ENCODE measurements at places on chromosomes 4 and X.

DNA sequence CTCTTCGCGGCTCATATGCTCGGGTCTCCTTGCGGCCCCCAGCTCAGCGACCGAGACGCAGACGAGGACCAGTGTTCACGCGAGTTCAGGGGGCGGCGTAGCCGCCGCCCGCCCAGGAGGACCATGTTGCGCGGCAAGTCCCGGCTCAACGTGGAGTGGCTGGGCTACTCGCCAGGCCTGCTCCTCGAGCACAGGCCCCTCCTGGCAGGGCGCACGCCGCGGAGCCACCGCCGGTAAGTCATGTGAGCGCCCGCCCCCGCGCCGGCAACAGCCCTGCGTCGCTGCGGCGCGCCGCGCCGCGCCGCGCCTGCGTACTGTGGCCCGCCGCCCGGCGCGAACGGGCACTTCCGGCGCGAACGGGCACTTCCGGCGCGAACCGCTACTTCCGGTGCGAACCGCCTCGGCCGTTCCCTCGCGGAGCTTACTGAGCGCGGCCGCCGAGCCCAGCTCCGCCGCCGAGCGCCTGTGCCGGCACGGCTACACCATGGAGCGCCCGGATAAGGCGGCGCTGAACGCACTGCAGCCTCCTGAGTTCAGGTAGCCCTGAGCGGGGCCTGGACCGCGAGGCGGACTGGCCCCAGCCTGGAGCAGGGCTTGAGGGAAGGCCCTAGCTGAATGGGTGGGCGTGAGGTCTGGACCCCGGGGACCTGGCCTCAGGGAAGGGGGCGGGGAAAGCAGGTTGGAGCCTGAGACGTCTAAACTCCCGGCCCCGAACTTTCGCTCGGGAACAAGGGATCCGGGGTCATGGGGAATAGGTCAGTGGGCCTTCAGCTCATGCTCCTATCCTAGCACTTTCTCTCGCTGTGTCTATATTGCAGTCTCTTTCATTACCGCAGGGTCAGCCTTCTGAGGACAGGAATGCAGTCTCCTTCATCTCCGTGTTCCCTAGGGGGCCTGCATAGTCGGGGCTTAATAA is at the start of gene VMA21:
Gene VMA21, plus strand, starts transcription at position 382 of the 916 bp plus-strand sequence. Its CDS starts 103 bp downstream, at position 485.
- peak within 1 kb of the TSS; percentile 94 for H3K27ac ChIP-seq
- peak; percentile 49 for DNase-seq
- H3K4me3 ChIP-seq, result peak within 1 kb of the TSS; percentile 75
- no peaks in the 10 kb centered on the region for H3K36me3 ChIP-seq
- no peaks in the 10 kb centered on the region for H3K27me3 ChIP-seq
- H3K4me1 ChIP-seq, result no peaks in the 10 kb centered on the region

DNA sequence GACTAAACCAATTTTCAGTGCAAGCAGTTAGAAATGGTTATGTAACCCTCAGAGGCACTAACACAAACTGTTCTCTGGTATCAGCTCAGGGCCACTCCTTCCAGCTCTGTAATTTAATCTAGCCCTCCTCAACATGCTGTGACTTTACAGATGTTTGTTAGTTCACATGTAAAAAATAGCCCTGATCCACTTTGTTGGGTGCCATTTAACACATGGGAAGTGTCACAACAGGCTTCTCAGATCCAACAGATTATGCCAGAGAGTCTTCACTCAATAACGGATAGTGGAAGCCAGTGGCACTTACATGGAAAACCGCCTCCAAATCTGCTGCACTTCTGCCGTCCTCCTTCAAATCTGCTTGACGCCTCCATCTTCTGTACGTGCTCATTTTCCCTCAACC is 51.6 kb downstream of the ATP8A1 start:
- no peaks in the 10 kb centered on the region for H3K27me3 ChIP-seq
- H3K4me1 ChIP-seq, result no peaks in the 10 kb centered on the region
- H3K36me3 ChIP-seq, result no peaks in the 10 kb centered on the region
- DNase-seq, result no peak

GRCh38 chr4:6226506-6226905 is 26.2 kb upstream of the JAKMIP1 start:
- H3K27me3 ChIP-seq, result no peaks in the 10 kb centered on the region
- no peaks in the 10 kb centered on the region for H3K4me1 ChIP-seq
- DNase-seq, result no peak

DNA sequence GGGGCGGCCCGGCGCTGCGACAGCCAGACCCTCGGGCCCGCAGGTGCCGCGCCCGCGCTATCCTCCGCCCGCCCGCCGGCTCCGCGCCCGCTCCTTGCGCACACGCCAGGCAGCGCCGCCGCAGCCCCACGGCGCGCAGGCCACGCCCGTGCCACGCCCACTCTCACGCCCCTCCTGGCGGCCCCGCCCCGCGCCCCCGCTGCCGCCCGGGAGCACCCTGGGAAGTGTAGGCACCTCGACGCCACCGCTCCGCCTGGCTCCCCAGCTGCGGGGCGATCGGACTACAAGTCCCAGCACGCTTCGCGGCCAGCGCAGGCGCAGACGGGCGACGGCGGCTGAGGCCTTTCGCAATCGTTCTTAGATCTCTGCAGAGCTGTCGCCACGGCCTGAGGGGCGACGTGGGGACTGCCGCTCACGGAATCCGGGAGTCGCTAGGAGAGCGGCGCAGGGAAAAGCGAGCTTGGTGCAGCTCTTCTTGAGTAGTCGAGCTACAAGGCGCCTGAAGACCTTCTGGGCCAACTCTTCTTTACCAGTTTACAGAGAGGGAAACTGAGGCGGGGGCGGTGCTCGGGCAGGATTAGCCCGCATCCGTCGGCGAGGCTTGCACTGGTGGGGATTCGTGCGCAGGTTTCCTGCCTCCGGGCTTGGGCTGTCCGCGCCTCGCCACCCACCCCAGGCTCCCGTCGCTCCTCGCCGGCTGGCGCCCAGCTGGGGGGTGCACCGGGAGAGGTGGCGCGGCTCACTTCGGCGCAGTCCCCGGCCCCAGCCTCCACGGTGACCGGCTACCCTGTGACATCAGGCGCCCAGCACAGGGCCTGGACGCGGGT is at the start of gene ABLIM2:
Gene ABLIM2, minus strand, starts transcription at position 104 of the 827 bp plus-strand sequence. CDS start 124 bp downstream, outside the sequence.
- peak; percentile 92 for DNase-seq
- peak within 1 kb of the TSS; percentile 50 for H3K27ac ChIP-seq
- no peaks in the 10 kb centered on the region for H3K27me3 ChIP-seq
- H3K36me3 ChIP-seq, result no peaks in the 10 kb centered on the region
- H3K4me1 ChIP-seq, result peaks cover 25% of the 10 kb centered on the region

DNA sequence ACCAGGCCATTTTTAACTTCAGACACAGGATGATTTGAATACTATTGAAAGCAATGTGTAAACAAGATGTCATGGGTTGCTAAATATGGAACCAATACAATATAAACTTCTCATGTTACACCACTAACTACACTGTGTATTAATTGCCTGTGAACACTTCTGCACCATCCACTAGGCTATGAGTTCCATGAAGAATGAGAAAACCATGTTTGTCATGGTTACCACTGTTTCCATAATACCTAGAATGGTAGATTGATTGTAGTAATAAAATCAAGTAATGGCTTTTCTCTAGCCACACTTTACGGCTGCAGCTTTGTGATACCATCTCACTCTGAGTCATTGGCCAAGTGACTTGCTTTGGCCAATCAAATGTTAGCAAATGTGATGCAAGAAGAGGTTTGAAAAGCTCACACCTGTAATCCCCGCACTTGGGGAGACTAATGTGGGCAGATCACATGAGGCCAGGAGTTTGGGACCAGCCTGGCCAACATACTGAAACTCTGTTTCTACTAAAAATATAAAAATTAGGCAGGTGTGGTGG is 19.9 kb upstream of the CYBB start:
- no peak overlapping the region for H3K4me3 ChIP-seq
- no peaks in the 10 kb centered on the region for H3K4me1 ChIP-seq
- no peaks in the 10 kb centered on the region for H3K27me3 ChIP-seq
- H3K27ac ChIP-seq, result no peak overlapping the region

DNA sequence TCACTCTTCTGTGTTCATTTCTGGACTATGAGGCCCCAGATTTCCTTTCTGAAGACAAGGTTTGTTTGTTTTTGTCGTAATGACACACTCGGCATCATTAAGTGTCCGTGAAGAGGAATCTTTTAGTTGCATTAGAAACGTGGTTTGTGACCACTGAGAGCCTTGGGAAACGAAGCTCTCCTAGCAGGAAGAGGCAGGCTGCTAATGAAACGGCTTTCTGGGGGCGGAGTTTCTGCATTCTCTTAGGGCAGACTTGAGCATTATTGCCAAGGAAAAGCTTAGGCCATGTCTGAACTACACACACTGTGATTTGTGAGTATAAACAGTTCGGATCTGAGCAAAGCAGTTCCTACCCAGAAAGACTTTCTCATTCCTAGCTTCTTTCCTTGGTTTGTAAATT is 64.0 kb downstream of the SOX3 start:
- DNase-seq, result no peak
- H3K4me1 ChIP-seq, result no peaks in the 10 kb centered on the region
- H3K36me3 ChIP-seq, result no peaks in the 10 kb centered on the region
- H3K27me3 ChIP-seq, result no peaks in the 10 kb centered on the region
- H3K27ac ChIP-seq, result no peak overlapping the region
- H3K4me3 ChIP-seq, result no peak overlapping the region

GRCh38 chrX:2703991-2704369 is 12.9 kb downstream of the CD99 start:
- no peak overlapping the region for H3K27ac ChIP-seq
- no peaks in the 10 kb centered on the region for H3K36me3 ChIP-seq
- H3K4me3 ChIP-seq, result no peak overlapping the region
- no peaks in the 10 kb centered on the region for H3K4me1 ChIP-seq

- H3K36me3 ChIP-seq, result peaks cover 7% of the 10 kb centered on the region
- no peak for DNase-seq
- no peaks in the 10 kb centered on the region for H3K4me1 ChIP-seq
Observed at GRCh38 chr4:53354012-53354722, 11.7 kb downstream of the SCFD2 start.

GRCh38 chrX:29487714-29488113 is 727.6 kb upstream of the MAGEB2 start:
- no peaks in the 10 kb centered on the region for H3K4me1 ChIP-seq
- no peaks in the 10 kb centered on the region for H3K27me3 ChIP-seq
- H3K36me3 ChIP-seq, result no peaks in the 10 kb centered on the region
- no peak overlapping the region for H3K4me3 ChIP-seq

Measured in ascending aorta (tissue), 2 donors.